ENCODE measurements at places on chromosomes 4 and X.

GRCh38 chr4:159446266-159446976, 343.5 kb downstream of the RAPGEF2 start:
- DNase-seq = no peak

DNA sequence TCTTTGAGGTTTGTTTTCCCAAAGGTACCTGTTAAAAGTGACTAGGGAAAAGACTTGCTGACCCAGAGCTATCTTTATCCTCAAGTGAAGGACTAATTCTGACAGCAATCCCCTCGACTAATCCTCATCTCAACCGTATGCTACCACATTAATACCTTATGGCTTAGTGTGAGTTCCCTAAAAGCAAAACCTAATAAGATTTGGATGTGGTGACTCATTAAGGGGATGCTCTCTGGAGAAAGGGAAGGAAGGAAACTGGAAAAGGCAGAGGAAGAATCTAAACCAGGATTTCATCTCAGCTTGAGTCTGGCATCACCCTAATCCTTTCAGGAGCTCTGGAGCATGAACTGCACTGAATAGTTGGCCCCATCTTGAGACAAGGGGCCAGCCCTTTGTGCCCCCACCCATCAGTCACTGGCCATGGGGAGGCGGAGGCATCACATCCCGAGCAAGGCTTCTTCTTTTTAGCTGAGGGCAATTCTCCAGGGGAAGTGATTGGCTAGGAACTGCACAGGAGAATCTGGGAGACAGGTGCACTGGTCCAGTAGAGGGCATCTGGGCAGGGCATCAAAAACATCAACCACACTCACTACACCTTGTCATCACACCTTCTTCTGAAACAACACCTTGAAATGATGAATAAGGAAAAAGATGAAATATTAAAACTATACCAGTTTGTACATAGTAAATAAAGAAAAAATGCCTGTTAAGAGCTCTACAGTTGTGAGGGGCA, 6.9 kb upstream of the BBS7 start:
- DNase-seq = no peak

- no peak for DNase-seq
Measured at GRCh38 chr4:1975391-1975801, 33.4 kb downstream of the NELFA start.

- no peak for DNase-seq
Measured at GRCh38 chrX:40323977-40324376, 226.2 kb upstream of the BCOR start.

DNA sequence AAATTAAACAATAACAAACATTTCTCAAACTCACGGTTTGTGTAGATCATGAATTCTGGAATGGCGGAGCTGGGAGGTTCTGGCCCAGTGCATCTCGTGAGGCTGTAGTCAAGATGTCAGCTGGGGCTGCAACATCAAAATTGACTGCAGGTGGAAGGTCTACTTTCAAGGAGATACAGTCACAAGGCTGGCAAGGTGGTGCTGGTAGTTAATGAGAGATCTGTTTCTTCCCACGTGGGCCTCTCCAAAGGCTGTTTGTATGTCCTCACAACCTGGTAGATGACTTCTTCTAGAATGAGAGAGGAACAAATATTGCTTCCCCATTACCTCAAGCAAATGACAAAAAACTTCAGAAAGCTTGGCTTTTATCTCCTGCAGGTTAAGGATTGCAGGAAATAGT, 8.0 kb upstream of the PRDX4 start:
- no peak for DNase-seq

DNA sequence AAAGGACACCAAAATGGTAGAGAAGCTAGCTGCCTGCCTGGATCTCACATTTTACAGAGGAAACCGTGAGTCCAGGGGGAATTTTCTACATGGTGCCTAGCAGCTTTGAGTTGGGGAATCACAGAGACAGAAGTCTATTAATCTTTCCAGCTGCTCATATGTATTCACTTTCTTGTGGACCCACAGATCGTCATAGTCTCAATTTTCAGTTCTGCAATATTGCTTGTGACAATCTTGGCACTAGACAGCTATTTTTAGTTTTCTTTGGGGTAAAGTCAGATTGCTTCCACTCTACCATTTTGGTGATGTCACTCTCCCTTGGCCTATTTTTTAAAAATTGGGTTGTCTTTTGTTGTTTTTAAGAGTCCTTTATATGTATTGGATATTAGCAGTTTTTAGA, 233.4 kb upstream of the STK26 start:
- DNase-seq = no peak

DNA sequence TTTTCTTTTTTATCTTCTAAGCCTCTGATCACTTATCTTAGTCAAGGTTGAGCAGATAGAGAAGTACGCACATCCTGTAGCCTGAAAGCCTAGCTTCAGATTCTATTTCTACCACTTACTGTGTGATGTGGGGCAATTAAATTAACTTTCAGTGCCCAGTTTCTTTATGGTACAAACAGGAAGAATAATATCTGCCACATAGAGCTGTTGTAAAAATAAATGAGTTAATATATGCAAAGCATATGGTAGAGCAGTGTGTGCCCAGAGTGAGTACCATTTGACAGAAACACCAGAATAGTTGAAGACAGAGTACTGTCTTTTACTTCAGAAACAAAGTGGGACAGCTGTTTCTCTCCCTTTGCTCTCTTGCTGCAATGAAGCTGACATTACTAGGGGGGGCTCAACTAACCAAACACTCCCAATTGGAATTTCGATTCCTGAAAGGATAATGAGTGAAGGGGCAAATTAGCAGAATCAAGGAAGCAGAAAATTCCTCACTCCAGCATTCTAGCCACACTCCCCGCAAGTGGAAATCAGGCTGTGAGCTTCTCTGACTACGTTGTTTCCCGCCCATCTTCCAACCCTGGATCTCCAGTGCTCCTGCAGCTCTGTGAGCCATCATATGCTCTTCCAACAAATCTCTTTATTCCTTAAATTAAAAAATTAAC, 80.4 kb downstream of the MAPK10 start:
- DNase-seq = no peak

Data from cerebellar nuclear complex (tissue), 1 donor.